NCI-H1436 (cell line): ENCODE measurements at places on chromosomes 7 and 10.

DNA sequence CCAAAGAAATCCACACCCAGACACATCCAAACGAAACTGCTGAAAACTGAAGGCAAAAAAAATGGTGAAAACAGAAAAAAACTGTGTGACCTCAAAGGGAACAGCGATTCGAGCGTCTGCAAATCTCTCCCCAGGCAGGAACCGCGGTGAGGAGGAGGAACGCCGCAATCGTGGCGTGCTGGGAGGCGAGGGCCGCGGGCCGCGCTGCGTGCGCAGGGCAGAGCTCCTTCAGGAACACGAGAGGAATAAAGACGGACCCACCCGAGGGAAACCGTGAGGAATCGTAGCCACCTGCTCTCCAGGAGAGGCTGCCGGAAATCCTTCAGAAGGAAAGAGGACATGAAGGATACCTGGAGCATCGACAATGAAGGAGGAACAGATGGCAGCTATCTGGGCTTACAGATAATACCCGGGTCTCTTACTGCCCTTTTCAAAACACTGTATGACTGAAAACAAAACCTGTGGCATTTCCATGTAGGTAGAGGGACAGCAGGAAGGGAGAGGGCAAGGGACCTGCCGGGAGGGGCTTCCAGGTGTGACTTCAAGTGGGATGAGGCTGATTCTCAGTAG is 266.0 kb downstream of the MAD1L1 start:
- DNase-seq, result no peak

- DNase-seq, result peak; percentile 36
These were observed 13.8 kb upstream of the CYP3A5 start for GRCh38 chr7:99693427-99694200.

- DNase-seq, result no peak
These were observed 1008.5 kb downstream of the ANKRD7 start for GRCh38 chr7:119233015-119233414.

DNA sequence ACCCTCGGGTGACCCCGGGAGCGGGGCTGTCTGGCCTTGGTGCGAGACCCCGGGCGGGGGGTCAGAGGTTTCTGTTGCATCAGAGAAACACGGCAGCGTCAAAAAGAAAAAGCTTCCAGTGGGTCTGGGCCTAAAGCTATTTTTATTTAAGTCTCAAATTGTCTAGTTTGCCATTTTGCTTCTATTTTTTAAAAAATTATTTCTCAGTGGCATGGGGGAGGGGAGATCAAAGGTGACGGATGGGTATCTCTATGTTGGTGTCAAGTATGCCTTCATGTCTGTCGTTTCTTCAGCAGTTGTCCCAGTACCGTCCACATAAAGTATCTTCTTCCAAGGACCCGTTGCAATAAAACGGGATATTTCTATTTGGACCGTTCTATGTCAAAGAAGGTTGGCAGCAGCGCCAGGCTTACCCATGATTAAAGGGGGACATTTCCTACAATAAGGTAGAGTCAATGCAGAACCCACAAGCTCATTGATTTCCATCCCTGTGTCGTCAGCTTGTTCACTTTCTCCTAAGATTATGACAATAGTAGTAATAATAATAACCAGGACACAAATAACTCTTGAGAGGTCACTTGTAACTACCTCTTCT is 26.0 kb upstream of the VAX1 start:
- no peak for DNase-seq

DNA sequence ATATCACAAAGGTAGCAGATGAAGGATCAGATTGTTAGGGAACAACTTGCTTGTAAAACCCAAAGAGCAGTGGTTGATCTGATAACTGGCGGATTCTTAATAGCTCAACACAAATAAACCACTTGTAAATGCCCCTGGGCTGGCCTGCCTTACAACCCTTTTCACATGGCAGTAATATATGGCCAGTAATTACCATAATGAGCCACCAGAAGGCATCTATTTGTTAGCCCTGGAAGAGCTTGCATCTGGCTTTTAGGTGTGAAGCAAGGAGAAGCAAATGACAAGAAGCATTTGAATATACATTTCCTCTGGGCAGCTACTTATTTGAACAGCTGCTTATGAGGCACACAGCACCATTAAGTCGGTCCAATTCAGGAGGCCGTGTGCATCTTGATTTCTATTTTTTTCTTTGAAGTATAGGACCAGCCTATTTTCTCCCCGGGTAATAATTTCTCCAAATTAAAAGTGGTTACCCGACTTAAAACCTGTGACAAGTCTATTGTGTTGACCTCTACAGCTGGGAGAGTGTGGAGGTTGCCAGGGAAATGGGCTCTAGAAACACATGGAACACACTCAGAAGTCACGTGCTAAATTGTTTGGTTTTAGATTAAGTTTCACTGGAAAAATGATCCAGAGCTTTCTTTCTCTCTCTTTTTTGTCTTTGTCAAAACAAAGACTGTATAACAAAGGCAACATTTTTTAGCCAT is 113.4 kb downstream of the SEM1 start:
- peak; percentile 96 for DNase-seq

- DNase-seq, result no peak
These were observed 29.2 kb upstream of the ADGRA1 start for GRCh38 chr10:133058331-133059092.

GRCh38 chr7:36962367-36962766 is 238.1 kb upstream of the AOAH start:
- no peak for DNase-seq

DNA sequence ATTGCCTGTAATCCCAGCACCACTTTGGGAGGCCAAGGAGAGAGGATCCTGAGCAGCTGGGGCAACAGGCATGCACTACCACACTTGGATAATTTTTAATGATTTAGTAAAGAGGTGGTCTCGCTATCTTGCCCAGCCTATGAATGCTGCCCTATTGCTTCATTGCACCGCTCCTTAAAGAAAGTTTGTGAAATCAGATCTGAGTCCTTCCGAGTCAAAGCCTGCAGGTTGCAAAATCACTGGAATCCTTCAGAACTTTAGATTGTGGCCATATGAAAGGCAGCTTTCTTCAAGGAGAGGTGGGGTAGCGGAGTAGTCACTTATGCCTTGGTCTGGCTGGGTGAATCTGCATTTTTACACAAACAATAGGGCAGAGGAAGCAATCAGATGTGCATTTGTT is 166.3 kb downstream of the ARHGAP12 start:
- DNase-seq, result no peak

DNA sequence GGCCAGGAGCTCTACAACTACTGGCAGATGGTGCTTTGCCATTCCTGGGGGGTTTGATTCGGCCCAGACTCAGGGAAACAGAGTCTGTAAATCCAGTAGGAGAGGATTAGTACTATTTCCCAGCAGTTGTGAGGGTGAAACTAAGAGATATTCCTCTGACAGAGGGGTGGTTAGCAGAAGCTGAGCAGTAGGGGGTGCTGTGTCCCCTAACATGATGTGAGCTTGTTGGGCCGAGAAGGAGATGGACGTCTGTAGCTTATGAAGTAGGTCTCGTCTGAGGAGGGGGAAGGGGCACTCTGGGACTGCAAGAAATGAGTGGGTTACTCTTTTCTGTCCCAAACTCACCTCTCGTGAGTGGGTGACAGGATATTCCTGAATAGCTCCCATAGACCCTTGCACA is 179.2 kb upstream of the MBL2 start:
- no peak for DNase-seq

GRCh38 chr10:115826396-115826795 is 446.6 kb downstream of the GFRA1 start:
- no peak for DNase-seq

DNA sequence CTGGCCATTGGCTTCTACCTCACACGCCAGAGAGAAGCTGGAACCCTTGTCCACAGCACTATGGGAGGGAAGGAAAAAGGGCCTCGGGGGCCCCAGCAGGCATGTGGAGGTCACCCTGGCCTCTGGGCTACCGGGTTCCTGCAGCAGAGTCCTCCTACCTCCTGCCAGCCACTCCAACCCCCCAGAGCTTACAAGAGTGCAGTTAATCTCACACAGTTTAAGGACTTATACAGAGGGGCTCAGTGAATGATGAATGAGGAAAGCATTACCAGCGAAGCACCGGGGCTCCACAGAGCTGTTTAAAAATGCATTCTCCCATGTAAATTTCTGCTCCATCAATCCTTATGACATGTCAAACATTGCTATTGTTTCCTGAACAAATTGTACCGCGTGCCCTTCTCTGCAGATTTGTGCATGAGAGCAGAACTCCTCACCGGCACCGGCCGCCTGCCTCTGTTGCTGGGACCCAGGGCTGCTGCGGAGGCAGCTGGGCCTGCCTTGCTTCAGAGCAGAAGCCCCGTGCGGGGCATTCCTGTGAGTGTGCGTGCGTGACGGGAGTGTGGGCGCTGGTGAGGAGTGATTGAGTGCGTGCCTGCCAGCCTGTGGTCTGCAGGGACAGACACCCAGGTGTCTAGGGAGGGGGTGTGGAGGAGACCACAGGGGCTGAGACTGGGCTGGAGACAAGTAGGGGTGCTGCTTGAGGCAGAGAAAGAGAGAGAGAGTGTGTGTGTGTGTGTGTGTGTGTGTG is 52.8 kb downstream of the C10orf105 start:
- DNase-seq, result no peak

GRCh38 chr10:124625831-124626238 is 118.3 kb downstream of the FAM53B start:
- no peak for DNase-seq
